ENCODE measurements at places on chromosomes 6 and 20.

DNA sequence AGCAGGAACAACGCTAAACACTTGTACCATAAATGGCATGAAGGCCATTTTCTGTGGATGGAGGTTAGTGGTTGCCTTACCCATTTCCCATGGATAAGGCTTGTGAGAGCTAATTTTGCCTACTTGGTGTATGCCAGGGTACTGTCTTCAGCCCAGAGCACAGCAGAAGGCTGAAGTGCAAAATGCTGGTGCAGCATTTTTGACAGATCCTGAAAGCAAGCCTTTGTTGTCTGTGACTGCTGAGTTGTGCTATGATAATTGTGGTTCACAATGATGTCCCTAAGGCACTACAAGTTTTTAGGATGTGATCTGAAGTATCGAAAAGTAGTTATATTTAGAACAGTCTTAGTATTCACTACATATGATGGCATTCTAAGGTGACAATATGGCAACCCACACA lies 14.7 kb upstream of the HMGN3 start:
- no peak for DNase-seq

GRCh38 chr6:1227935-1228753 lies 83.8 kb upstream of the FOXQ1 start:
- DNase-seq, result no peak

- no peak for DNase-seq
Measured at GRCh38 chr20:57031867-57032355, 234.5 kb downstream of the BMP7 start.

- DNase-seq, result no peak
Measured at GRCh38 chr20:891706-892080, 24.4 kb downstream of the ANGPT4 start.

- no peak for DNase-seq
Measured at GRCh38 chr6:151719070-151719469, 88.4 kb upstream of the ESR1 start.

GRCh38 chr6:136647363-136647852 lies 97.2 kb upstream of the MAP7 start:
- no peak for DNase-seq

DNA sequence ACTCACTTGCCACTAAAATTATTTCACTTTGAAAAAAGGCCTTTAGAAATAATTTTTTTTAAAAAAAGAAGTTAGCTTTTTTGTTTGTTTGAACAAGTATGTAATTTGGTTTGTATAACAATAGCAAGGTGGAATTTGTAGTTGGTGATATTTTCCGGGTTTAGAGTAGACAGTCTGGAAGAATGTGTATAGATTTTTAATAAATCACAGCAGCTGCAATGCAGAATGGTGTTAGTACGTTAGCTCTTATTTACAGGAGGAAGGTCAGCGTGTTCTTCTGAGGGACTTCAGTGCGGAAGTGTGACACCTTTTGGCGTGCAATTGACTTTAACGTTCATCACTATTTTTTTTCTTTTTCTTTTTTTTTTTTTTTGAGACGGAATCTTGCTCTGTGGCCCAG lies 115.4 kb downstream of the PLEKHG1 start:
- no peak for DNase-seq

- DNase-seq, result peak; percentile 46
Measured at GRCh38 chr6:33105916-33106871, 30.4 kb downstream of the HLA-DPB1 start.

- DNase-seq, result no peak
Measured at GRCh38 chr6:25179051-25179778, 100.0 kb upstream of the CARMIL1 start.

DNA sequence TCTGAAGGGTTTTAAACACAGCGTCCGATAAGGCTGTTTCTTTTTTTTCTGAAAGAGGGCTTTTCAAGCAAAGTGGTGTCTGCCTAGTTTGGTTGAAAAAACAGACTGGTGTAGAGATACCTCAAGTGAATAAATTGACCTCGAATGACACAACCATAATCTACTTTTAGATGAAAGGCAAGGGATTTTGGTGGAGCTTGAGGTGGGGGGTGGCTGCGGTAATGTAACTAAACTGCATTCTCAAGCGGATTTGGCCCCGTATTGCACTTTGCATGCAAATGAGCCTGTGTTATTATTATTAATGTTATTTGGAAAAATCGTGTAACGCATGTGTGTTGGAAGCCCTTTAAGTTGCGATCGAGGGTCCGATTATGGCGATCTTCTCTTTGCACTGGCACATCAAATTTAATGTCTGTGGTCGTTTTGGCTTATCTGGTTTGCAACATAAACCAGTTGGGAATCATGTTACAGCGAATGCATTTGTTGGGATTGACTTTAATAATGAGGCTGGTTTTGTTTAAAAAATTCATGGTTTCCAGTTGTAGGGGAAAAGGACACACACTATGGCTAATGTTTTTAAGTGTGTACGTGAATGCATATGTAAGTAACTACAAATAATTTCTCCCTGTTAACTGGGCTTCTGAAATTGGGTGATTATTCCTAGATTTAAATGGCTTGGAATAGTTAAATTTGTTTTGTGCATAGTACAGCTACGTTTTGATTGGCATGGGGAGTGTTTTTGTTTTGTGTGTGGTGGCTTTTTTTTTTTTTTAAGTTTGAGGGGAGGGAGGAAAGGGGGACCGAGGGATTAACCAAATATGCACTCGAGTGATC lies 1.0 kb downstream of the JARID2 start:
- no peak for DNase-seq

- DNase-seq, result no peak
Measured at GRCh38 chr6:102655823-102656222, 1262.3 kb downstream of the GRIK2 start.
